ENCODE measurements at places on chromosomes 6 and 20.

DNA sequence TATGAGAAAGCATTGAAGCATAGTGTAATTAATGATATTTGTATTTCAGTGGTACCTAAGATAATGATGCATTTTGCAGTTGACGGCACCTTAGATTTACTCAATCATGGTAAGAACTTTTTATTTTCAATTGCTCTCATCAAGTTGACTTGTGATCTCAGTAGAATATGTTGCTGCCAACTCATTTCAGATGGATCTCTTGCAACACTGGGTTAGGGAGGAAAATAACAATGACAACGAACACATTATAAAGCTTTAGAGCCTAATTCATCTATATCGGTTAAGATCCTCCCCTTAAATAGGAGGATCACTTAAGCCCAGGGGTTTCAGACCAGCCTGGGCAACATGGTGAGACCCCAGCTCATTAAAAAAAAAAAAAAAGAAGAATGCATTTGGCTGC, 18.0 kb upstream of the TBC1D22B start:
- DNase-seq = no peak

DNA sequence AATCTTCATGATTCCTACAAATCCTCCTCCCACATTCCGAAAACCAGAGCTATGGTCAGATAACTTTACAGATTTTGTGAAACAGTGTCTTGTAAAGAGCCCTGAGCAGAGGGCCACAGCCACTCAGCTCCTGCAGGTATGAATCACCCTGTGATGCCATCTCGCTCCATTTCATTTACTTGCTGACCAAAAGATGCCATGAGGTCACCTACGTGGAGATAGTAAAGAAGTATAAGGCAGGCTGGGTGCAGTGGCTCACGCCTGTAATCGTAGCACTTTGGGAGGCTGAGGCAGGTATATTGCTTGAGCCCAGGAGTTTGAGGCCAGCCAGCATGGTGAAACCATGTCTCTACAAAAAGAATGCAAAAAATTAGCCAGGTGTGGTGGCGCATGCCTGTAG, 30.9 kb downstream of the STK4 start:
- DNase-seq = no peak

GRCh38 chr6:158219228-158219627, 51.1 kb downstream of the GTF2H5 start:
- peak; percentile 95 for DNase-seq

GRCh38 chr6:89067796-89068195, 12.8 kb upstream of the PNRC1 start:
- no peak for DNase-seq

DNA sequence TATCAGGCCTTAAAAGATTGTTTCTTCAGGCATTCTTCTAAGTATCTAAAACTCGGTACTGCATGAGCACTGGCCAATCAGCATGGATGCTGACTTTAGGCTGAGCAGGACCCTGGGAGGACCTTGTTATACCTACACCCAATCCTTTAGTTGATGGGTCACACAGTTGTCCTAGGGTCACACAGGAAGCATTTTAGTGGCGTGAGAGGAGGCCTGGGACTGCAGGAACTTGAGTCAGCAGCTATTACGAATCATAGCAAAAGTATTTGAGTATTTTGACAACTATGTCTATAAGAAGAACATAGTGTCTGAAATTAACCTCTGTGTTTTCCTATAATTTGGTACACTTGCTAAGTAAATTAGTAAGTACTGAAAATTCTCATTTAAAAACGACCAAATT, 741.4 kb downstream of the HACE1 start:
- no peak for DNase-seq

GRCh38 chr20:37090407-37090806, 5.4 kb downstream of the RBL1 start:
- peak; percentile 33 for DNase-seq

- peak; percentile 64 for DNase-seq
Observed at GRCh38 chr20:35954907-35955251, 577 bp upstream of the SCAND1 start.

GRCh38 chr6:167988945-167989841, 8.3 kb upstream of the KIF25 start:
- no peak for DNase-seq

GRCh38 chr6:43946641-43947363, 176.8 kb downstream of the VEGFA start:
- DNase-seq = no peak

- DNase-seq = no peak
Observed at GRCh38 chr6:108152446-108152845, 13.4 kb upstream of the NR2E1 start.

GRCh38 chr6:132811276-132811675, 3.1 kb upstream of the RPS12 start:
- no peak for DNase-seq

GRCh38 chr6:26388441-26388840, 5.5 kb downstream of the BTN2A2 start:
- DNase-seq = no peak

DNA sequence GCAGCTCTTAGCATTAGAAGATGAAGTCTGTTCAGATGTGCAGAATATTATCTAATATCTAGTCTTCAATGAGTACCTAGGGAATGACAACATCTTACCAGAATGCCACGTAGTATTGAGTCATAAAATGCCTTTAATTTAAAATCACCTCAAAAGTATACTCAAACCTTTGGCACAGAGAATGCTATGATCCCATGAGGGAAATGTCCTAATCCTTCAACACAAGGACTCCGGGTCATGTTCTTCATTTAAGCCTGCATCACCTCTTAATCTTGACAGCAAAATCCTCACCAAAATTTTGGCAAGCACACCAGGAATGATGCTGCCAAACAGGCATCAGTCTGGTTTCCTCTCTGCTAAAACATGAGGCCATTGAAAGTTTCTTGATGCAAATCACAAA, 23.6 kb upstream of the MARCKS start:
- DNase-seq = no peak

- no peak for DNase-seq
Observed at GRCh38 chr6:73870907-73871306, 174.9 kb downstream of the CD109 start.

DNA sequence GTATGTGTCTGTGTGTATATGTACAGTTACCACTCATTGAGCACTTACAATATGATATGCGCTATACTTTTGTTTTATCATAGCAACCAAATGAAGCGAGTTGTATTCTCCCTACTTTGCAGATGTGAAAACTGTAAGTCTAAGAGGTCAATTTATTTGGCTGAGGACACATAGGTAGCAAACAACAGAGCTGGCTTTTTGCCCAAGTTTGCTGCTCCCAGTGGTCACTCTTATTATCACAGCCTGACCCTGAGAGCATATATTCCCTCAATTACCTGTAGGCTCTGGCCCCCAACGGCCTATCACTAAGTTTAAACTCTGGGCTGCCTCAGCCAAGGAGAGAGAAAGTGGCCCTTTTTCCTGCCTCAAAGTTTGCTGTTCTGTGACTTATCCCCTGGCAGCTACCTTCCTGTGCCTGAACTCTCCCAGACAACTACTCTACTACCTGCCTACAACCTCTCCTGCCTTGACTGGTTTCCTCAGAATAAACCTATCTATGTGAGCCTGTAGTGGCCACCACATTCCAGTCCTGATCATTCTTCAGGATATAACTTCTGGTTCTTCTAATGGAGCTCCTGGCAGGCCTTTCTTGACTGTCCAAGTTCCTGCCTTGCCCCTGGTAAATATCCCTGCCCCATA, 221.8 kb downstream of the FRK start:
- peak; percentile 27 for DNase-seq

DNA sequence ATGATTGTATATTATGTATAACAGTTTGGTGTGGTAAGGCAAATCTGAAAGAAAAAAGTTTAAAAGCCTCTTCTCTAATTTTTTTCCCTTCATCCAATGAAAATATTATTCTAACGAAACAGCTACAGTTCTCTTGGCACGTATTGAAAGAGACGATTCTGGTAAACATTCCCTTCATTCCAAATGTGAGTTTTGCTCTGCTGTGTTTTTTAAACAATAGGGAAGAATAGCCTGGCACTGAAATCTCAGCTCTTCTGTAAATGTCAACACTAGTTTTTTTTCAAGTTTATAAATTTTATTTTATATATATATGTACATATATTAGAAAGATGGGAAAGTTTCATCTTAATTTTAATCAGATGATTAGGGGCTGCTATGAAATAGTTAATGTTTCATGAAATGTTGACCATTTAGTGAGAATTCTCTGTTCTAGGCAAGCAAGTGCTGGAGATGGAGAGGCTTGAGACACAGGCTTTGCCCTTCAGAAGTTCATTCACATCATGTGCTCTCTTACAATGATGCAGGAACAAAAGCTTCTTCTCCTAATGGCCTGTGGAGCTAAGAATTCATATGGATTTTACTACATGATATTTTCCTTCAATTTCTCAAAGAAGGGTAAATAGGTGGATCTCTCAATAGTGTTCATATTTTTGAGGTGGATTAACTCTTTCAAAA, 4.1 kb downstream of the PAQR8 start:
- no peak for DNase-seq

- no peak for DNase-seq
Observed at GRCh38 chr20:358891-359555, 12.1 kb downstream of the NRSN2 start.

- DNase-seq = no peak
Observed at GRCh38 chr6:139925894-139926641, 551.6 kb upstream of the CITED2 start.

GRCh38 chr6:20464041-20464440, 62.4 kb downstream of the E2F3 start:
- DNase-seq = no peak

DNA sequence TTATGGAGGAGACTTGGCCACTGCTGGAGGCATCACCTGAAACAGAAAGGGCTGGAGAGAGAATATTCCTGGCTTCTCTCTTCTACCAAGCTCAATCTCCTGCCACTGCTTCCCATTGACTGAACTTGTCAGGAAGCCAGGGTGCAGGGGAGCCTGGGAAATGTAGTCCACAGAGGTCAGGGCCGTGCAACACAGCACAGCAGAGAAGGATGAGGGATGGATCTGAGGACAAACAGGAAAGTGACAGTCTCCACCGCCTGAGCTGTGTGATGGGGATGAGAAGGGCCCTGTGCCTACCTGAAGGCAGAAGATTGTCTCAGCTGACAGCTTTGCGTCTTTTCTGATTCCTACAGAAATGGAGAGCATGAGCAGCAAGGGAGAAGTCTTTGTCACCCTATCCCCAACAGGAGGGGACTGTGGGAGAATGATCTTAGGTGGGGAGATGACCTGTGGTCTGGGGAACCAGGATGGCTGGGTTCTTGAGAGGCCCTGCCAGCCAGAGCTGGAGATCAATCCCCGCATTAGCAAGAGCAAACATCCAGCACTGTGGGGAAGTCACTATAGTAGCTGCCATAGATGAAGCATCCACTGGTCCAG, 114.2 kb downstream of the SNX5 start:
- peak; percentile 20 for DNase-seq

- DNase-seq = no peak
Observed at GRCh38 chr20:51584116-51584515, 41.6 kb upstream of the NFATC2 start.

GRCh38 chr20:21656308-21657067, 49.0 kb upstream of the PAX1 start:
- no peak for DNase-seq

GRCh38 chr20:51840865-51841264, 38.5 kb upstream of the SALL4 start:
- no peak for DNase-seq

DNA sequence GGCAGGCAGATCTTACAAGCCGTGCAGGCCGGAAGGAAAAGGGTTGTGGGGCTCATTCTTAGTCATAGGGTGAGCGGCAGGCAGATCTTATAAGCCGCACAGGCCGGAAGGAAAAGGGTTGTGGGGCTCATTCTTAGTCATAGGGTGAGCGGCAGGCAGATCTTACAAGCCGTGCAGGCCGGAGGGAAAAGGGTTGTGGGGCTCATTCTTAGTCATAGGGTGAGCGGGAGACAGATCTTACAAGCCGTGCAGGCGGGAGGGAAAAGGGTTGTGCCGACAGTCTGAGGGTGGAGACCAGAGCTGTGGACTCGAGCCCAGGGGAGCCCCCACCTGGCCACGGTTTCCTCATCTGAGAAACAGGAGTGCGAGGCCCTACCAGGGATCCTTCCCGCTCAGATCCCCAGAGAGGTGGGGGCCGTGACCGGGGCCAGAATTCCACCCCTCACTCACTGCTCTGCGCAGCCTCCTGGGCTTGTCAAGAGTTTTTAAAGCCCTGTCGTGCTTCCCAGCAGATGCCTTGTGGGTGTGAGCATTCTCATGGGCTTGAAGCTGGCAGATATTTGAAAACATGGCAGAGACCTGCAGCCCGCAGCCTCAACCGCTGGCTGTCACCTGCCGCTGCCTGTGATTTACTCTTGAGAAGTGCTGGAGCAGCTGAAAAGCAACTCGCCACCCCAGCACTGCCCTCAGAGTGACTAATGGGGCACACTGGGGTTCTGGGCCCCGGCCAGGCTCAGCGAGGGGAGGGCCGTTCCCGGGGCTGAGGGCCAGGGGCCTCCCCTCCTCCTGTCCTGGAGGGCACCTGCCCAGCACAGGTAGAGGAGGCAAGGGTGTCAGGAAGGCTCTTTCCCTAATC, 31.9 kb downstream of the NTSR1 start:
- peak; percentile 81 for DNase-seq

DNA sequence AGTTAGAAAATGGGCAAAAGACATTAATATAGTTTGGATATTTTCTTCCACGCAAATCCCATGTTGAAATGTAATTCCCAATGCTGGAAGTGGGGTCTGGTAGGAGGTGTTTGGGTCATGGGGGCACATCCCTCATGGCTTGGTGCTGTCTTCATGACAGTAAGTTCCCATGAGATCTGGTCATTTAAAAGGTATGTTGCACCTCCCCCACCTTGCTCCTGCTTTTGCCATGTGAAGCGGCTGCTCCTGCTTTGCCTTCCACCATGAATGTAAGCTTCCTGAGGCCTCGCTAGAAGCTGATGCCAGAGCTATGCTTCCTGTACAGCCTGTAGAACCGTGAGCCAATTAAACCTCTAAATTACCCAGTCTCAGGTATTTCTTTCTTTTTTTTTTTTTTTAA, 16.3 kb upstream of the TMEM14A start:
- DNase-seq = no peak

DNA sequence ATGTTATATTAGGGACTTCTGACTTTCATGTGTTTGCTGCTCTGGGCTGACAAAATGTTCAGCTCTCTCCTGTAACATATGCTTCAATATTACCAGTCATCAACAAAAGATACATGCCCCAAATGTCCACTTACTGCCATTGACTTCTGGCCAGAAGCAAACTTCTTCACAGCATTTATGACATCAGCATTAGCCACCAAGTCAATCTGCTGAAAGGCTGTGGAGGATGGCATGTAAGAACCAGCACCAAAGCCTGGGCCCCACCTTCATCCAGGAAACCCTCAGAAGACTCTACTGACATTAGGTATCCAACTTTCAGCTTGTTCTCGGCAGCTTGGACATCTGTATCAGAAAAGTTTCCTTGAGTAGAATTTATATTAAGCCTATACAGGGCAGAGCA, 595.5 kb downstream of the COL12A1 start:
- no peak for DNase-seq

All from suppressor macrophage (primary cell).